ENCODE measurements at places on chromosomes 1 and 21.

DNA sequence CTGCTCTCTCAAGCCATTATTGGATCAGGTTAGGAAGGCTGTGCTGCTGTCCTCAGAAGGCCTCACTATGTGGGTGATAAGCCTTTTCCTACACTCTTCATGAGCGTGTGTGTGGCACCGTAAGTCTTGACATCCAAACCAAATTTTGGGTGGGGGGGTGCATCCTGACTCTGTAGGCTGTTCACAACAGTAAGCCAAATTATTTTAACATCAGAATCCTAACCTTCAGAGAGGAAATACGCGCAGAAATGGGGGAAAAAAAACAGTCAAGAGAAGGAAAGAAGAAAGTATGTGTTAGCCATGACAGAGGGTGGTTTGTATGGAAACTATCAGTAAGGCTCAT is 21.0 kb downstream of the STPG1 start:
- no peak for DNase-seq

GRCh38 chr1:244231193-244231571 is 180.1 kb downstream of the ZBTB18 start:
- DNase-seq, result no peak

DNA sequence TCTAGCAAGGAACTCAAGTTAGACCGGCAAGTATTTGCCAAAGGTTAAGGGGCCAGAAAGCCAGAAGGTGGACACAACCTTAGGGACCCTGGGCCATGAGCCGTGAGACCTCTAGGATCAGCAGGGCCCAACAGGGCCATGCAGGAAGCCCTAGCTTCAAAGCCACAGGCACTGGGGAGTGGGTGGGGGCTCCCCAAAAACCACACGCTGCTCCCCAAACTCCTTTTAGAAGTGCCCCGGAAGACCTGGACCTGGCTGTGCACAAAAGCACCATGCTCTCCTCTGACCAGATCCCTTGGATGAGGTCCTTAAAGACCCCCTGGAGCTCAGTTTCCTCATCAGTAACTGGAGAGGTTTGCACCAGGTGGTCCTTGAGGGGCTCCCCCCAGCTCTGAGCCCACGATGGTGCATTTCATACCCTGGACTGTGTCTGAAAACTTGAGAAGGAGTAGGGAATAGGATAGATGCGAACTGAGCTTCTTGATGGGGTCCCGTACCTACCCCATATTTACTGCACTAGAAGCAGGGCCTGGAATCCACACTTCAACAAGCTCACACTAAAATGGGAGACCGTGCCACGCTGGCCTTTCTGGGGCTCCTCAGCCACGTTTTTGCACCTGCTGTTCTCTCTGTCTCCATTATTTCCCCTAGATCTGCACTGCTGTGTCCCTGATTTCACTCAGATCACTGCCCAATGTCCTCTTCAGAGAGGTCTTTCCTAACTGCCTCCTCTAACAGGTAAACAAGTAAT is 40.6 kb upstream of the LBR start:
- DNase-seq, result no peak

- DNase-seq, result peak; percentile 38
Measured at GRCh38 chr1:62295921-62296491, 23.2 kb downstream of the KANK4 start.

DNA sequence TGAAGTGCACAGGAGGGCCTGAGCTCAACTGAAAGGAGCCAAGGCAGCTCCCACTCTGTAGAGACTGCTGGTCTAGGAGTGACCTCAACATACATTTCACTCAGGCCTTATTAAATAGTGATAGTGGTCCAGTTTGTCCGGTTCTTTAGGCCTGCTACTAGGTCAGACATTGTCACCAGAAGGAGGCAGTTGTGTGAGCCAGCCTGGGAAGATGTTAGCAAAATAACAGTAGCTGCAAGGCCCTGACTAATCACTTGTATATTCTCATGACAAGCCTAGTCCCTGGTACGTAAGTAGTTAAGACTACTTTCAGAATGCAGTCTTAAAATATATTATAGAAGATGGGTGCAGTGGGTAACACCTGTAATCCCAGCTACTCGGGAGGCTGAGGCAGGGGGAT is 264.0 kb upstream of the CAMK1G start:
- peak; percentile 18 for DNase-seq

- no peak for DNase-seq
Measured at GRCh38 chr1:20172033-20172590, 13.8 kb upstream of the UBXN10 start.

DNA sequence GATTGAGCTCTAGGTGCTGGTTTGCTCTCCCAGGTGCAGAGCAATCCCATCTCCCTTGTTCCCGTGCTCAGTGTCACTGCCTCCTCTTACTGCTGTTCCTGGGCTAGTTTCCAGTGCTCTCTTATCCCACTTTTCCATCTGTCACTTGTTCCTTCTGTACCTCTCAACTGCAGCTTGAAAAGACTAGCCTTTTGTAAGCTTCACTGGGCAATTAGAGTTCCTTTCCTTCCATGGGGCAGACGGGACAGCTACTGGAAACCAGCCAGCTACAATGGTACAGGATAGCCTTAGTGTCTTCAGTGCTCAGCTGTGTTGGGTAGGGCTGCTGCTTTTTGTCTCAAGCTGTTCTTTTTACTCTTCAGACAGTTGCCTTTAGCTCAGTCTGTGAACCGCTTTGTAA is 31.6 kb downstream of the AGT start:
- no peak for DNase-seq

- no peak for DNase-seq
Measured at GRCh38 chr1:25985171-25985570, 12.7 kb downstream of the PAFAH2 start.

- DNase-seq, result peak; percentile 12
Measured at GRCh38 chr1:233238884-233239431, 56.6 kb downstream of the PCNX2 start.

DNA sequence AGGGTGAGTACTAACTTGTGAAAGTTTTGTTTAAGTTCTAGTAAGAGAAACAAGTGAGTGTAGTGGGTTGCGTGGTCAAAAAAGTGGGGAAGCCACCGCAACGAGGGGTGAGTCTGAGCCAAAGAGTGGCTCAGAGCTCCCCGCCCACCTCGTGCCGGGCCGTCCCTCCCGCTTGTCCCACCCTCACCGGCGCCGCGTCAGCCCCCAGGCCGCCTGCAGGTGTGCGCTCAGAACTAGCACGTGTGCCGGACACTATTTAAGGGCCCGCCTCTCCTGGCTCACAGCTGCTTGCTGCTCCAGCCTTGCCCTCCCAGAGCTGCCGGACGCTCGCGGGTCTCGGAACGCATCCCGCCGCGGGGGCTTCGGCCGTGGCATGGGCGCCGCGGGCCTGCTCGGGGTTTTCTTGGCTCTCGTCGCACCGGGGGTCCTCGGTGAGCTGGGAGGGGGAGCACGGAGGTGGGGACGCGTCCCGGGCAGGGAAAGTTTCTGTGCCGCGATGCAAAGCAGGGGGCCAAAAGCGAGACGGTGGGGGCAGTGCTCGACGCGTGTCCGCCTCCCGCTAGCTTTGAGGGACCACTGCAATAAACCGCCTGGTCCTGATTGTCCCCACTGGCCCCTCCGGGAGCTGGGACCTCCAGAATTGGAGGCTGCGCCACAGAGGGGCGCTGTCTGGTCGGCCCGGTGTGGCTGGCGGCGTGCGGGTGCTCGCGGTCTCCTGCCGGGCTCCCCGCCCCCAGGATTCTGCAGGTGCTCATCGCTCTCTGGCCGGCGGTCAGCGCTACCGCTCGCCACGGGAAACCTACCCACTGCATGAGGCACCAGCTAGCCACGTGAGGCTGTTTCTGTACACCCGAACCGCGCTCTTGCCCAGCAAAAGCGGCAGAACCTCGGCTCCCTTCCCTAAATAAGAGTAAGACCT is at the start of gene CR2:
TSS of gene CR2 (plus strand) at position 283 of the 919 bp plus-strand sequence. CDS start at position 374, 91 bp downstream.
- DNase-seq, result no peak

GRCh38 chr1:37150986-37151385 is 116.7 kb upstream of the GRIK3 start:
- DNase-seq, result no peak

DNA sequence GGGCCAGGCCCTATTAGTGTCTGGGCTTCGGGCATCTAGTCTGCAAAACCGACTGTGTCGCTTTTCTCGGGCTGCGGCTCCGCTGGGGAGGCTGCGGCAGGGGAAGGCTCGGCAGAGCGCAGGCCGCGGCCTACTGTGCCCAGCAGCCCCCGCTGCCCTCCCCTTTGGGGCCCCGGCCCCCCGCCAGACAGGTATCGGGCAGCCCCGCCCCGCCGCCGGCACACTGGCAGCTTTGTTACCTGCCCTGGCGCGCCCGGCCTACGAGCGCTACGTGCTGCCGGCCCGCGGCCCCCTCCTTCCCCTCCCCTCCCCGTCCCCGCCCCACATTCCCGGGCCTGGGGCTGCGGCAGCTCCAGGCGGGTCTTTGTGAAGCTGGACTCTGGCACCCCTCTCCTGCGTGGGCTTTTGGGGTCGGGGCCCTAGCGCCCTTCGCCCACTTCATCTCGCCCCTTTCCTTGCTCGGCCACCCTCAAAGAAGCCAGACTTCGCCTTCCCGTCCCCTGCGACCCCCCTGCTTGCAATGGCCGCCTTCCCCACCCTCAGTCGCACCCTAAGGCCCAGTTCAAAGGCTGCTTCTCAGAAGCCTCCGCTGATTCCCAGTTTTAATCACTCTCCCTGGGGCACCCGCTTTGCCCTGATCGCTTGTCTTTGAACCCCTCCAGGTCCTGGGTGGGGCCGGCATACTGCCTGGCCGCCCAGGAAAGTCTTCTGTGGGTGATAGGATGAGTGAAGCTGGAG is 48.9 kb upstream of the SLC2A1 start:
- no peak for DNase-seq

DNA sequence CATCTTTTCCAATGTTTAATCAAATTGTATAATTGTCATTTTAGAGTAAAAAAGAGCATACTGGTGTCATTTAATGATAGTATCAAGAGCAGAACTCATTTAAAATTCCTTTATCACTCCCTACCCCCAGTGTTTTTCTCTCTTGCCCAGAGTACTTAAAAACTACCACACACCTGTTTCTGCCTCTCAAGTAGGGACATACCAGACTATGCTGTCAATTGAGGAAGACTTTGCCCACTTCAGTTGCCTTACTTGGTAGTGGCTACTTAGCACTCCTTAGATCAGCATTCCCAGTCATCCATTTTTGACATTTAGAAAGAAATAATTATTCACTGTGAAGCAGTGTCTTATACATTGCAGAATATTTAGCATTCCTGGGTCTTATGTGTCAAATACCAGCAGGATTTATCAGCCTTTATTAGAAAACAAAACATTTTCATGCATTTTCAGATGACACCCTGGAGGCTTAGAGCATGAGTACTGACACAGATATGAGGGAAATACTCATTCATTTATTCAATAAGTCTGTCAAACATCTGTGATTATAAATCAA is 127.5 kb upstream of the RGS1 start:
- peak; percentile 12 for DNase-seq

GRCh38 chr1:184524248-184524647 is 137.4 kb downstream of the C1orf21 start:
- peak; percentile 12 for DNase-seq

- DNase-seq, result peak; percentile 86
Measured at GRCh38 chr1:151009206-151009587, 948 bp downstream of the PRUNE1 start.

- DNase-seq, result no peak
Measured at GRCh38 chr1:96721053-96721415, 550 bp upstream of the PTBP2 start.

GRCh38 chr1:203328714-203329122 is 22.2 kb downstream of the FMOD start:
- DNase-seq, result no peak

GRCh38 chr1:23430803-23431202 is 6.3 kb upstream of the TCEA3 start:
- no peak for DNase-seq

DNA sequence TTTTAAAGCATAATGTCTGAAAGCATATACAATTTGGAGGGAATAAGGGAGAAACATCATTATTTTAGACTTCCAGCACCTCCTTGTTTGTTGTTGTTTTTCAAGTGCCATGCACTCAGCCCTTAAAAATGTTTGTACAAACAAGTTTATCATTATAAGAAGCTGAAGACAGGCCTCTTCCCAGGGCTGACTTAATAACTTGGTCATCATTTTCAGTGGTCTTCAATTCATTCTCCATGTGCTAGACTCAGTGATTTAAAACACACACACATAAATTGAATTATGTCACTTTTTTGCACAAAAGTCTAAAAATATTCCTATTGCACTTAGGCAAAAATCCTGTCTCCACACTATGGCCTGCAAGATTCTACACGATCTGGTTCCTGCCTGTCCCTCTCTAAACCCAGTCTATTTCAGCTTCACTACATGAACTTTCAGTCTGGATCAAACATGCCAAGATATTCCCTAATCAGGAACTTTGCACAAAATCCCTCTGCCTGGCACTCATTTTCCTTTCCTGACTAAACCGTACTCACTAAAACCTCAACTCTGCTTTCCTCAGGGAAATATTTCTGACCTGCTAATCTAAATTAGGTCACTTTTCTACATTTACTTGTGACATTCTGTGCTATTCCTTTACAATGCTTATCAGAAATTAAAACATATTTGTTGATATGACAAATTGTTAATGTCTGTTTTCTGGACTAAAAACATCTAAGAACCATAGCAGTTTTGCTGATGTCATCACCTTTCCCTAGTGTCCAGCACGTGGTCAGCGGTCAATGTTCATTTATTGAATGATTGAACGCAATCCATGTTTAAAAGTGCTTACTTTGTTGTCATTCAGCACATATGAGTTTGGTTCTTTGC is 14.8 kb upstream of the GBP5 start:
- DNase-seq, result no peak

DNA sequence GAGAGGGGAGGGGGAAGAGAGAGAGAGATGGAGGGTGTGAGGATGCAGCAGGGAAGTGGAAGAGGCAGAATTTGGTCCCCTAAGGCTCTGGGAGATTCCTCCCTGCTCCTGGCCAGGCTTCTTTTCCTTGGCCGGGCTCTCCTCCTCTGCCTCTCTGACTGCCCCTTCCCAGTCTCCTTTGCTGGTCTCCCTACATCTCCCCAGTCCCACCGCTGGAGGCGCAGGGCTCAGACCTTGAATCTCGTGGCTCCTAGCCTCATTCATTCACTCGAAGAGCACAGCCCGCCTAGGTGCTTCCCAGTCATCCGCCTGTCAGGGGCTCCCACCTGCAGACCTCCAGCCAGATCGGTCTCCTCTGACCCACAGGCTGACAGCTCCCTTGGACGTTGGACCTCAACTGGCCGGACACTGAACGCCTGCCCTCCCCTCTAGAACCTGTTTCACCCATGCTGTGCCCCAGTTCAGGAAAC is 76.5 kb downstream of the VWA5B1 start:
- peak; percentile 45 for DNase-seq

GRCh38 chr1:172145231-172145651 is 275.2 kb upstream of the C1orf105 start:
- DNase-seq, result peak; percentile 70

Data from IMR-90 (cell line).